ENCODE measurements at places on chromosomes 7 and 10.

DNA sequence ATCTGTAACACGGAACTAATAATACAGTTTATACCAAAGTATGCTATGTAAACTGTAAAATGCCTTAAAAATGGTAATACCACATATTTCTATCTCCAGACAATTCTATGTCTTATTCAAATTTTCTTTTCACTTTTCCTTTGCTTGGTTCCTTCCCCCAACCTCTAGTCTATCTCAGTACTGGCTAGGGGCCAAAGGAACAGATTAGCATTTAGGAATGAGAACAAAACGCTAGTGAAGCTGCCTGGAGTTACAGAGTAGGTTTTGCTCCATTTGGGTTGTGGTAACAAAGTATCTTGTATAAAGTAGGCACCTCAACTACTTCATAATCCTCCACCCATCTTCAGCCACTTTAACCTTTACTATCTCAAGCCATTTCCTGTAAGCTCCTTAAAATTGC lies 94.1 kb downstream of the HBP1 start:
- DNase-seq = no peak

- no peak for DNase-seq
These were observed 172.0 kb downstream of the DGKI start for GRCh38 chr7:137674551-137675409.

DNA sequence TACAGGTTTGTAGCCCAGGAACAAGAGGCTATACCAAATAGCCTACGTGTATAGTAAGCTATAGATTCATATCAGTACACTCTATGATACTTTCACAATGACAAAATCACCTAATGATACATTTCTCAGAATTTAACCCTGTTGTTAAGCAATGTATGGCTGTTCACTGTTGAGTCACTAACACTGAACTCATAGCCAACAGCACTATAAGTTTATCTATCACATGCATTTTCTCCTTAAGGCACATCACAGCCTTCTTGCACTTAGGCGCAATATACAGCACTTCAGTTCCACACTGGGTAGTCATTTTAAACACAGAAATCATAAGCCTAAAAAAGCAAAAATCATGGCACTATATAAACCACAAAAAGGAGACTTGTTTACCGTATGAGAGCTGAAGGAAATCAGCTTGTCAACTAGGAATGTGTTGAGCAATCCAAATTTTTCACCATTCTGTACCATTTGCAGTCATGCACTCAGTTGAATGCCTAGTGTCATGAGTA lies 45.6 kb downstream of the ZNF438 start:
- peak; percentile 58 for DNase-seq

DNA sequence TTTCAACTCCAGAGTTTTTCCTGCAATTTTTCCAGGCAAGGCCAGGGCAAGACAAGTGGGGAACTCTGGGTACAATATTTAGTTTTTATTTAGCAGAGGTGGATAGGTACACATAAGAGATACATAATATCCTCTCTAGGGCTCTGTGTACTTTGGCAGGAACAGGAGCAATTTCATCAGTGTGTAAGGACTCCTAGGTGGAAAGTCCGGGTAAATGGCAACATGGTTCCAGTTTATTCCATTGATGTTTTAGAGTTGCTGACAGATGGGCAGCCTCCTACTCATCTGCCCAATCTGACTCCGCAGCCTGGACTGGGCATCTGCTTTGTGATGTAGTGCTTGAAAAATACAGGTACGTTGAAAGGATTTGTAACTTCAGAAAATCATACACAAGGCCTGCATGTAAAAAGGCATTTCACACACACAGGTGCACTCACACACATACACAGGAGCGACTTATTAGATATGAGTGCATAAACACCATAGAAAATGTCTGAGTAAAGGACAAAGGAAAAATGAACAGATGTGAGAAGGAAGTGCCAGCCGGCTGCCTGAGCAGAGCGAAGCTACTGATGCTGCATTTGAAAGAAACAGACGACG lies 5.7 kb downstream of the PON1 start:
- no peak for DNase-seq

GRCh38 chr7:121397361-121397760 lies 1.3 kb upstream of the FAM3C start:
- DNase-seq = no peak

- DNase-seq = no peak
These were observed 105.0 kb downstream of the VIPR2 start for GRCh38 chr7:159039716-159040115.

DNA sequence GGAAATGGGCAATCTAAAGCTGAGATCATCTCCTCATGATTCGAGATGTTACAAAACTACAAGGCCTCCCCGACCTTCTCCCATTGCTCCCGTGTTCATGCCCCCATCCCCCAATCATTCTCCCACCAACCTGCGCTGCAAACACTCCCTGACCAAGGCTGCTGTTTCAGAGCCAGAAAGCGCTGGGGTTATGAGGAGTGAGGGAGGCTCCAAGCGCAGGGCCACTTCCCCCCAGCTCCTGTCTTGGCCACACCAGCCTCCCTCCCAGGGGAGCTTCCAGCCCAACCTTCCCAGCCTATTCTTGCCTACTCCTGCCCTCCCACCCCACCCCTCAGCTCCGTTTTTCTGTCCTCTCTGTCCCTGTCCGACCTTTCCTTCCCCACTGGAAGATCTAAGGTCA lies 14.7 kb upstream of the NODAL start:
- DNase-seq = no peak

DNA sequence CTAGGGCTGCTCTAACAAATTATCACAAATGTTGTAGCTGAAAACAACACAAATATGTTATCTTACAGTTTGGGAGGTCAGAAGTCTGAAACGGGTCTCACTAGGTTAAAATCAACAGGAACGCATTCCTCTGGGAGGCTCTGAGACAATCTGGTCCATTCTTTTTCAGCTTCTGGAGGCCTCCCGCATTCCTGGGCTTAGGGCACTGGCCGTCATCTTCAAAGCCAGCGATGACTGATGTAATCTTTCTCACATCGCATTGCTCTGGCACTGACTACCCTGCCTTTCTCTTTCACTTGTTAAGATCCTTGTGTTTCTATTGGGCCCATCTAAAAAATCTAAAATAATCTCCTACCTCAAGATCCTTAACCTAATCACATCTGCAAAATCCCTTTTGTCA lies 1071.5 kb upstream of the C7orf33 start:
- peak; percentile 68 for DNase-seq

DNA sequence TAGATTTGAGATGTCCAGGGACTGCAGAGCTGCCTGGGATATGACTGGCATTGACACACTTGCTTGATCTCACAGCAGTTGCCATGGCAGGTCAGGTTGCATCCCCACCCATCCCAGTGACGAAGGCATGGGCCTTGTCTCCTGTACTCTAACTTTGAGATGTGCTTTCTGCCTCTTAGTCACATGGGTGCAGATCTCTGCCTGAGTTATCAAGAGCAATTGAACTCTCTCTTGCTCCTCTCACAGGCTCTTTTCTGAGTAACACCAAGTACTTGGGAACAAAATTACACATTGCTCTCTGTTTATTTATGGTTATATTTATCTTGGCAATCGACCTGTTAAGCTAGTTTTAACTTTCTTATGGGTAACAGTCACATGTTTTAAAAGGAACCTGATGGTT lies 237.3 kb downstream of the NSUN6 start:
- DNase-seq = no peak

- no peak for DNase-seq
These were observed 55.3 kb upstream of the ADO start for GRCh38 chr10:62749093-62749683.

- DNase-seq = peak; percentile 96
These were observed 121.1 kb downstream of the BBS9 start for GRCh38 chr7:33250421-33250871.

GRCh38 chr10:60235001-60235400 lies 154.7 kb downstream of the ANK3 start:
- peak; percentile 15 for DNase-seq

GRCh38 chr7:17313194-17313593 lies 14.7 kb downstream of the AHR start:
- no peak for DNase-seq

DNA sequence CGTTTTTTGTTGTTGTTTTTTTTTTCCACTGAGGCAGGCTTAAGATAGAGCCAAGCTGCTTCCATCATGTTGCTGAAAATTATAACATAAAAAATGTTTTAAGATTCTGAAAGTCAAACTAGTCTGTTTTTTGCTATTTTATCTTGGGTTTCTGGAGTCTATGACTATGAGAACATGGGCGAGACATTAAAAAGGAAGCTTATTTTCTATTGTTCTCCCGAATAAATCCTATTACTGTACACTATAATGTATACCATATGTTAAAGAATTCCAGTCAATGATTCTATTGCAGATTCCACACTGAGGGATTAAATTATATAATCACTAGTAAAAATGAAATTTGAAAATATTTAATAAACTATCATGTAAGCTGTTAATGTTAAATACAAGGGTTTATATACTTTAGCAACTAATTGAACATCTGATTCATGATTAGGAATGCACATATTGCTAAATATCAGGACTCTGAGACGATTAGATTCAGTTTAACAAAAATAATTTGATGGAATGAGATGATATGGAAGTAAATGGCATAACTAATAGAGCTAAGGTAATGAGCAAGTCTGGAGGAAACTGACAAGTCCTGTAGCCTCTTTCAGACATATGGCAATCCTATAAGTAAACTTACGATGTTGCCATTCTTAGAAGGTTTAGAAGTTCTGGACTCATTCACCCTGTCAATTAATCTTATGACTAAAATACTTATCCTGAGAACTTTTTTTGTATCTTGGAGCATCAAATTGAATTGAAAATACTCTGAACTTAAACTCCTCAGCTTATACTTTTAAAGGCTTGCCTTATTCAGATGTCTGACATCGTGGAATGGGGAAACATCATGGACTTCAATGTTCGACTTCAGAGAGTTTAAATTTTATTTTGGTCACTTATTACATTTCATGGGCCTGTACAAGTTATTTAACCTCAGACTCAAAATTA lies 294.8 kb upstream of the DGKB start:
- no peak for DNase-seq

DNA sequence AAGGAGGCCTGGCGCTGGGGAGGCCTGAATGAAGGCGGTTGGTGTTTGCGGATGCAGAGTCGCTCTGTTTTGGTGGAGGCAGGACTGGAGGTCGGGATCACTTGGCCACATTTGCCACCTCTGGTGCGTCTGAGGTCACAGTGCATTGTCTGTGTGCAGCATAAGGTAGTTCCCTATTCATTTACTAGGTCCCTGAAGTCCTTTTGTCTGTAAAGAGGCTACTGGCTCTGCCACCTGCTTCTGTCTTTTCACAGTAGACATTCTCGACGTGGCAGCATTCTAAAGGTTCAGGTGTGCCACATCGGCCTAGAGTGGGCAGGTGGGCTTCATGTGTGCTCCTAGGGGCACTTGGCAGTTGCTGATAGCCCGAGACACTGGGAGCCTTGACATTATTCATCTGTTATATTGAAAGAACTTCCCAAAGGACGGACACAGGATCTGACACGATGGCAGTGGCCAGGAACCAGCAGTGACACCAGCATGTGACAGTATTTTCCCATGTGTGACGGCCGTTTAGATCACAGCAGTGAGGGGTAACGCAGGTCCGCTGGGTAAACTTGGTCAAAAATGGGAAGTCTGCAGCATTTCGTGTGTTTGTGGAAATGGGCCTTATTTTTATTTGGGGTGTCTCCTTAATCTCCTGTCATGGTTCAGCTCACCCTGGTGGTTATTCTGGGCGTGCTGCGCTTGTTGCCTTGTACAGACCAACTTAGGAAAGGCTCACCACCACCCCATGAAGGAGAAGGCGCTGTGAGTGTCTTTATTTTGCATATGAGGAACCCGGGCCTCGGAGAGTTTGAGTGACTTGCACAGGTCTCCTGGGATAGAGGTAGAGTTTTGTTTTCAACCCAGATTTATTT lies 5.9 kb downstream of the MGMT start:
- DNase-seq = no peak

DNA sequence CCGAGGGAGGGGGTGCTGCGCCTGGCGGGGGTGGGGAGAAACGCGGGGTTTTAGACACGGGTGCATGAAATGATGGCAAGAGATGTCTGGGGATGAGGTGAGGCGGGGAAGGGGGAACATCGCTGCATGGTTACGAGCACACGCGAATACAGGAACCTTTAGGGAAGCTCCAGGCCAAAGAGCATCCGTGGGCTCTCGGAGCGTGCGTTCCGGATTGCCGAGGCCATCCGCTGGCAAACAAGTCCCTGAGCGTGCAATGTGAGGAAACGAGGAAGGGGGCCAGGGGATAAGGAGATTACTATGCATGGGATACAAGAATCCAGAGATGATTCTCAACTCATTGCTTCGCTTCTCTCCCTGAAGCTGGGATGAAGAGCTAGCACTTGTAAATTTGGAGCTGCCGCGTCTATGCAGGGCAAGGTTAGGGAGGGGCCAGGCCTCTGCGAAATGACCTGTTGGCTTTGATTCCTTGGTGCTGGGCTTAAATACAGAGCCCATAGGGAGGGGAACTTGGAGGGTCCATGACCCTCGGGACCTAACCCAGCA lies 520 bp upstream of the WNT2 start:
- peak; percentile 33 for DNase-seq

DNA sequence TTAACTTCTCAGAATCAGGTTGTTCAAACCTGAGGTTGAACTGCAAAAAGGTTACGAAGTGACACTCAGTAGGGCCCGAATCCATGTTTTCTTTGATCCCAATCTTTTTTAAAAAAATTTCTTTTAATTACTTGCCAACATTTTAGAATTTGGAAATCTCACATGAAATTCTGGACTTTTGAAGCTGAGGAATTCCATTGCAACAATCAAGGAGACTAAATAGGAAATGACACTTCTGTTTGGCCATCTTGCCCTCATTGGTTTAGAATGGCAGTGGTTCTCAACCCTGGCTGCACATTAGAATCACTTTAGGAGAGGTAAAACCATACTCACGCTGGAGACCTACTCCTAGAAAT lies 471 bp upstream of the TOMM7 start:
- no peak for DNase-seq

DNA sequence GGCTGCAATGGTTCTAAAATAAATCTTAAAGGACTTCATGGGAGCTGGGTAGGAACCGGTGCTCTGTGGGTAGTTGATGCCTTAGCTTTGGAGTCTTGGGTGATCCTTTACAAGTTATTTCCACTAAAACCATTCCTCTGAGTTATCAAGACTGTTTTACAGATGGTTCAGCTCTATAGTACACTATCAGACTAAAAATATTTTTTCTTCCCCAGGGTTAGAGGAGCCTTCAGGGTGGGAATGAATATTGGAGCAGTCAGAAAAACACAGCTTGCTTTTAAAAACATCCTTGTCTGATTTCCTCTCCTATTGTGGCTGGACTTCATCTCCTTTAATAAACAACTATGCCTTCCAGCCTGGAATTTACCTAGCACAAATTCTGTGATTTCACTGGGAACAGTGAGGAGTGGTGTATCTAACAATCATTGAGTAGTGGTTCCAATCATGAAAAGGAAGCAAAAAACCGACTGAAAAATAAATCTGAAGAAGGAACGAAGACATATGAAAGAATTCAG lies 102.6 kb upstream of the AFAP1L2 start:
- DNase-seq = no peak

Data from AG10803 (cell line).